Calu3 (cell line): ENCODE measurements at places on chromosomes 1 and 21.

DNA sequence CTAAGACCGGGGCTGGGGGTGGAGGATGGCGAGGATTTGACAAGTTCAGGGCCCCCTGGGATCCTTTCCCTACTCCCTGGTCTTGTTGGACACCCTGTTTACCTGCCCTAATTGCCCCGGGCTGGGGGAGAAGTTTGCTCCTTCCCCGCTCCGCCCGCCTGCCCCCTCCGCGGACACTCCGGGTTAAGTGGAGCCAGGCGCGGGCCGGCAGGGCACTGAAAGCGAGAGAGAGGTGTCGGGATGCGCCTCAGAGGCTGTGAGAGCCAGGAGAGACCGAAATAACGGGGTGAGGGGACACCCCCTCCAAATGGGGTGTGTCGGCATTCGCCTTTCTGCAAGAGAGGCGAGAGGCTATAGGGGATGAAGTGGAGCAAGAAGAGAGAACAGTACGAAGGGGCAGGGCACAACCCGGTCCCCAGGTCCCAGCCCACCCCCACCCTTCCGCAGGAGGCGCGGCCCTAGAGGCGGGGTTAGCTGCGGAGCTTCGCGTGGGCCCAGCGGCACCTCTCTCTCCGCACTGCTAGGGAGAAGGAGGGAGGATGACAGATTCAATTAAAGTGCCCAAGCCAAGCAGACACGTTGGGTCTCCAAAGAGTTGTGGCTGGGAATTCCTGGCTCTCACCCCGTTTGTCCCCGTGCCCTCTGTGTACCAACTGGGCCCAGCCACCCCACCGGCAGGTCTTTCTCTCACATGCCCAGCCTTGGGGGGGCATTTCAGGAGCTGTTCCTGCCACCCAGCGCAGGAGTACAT, 3.8 kb downstream of the EFNA3 start:
- no peak for DNase-seq

- no peak for DNase-seq
Measured at GRCh38 chr1:17525996-17526686, 13.4 kb upstream of the ARHGEF10L start.

GRCh38 chr1:8340448-8340847, 22.5 kb downstream of the SLC45A1 start:
- DNase-seq, result no peak

- DNase-seq, result no peak
Measured at GRCh38 chr1:156816561-156817328, at the start of gene SH2D2A. TSS of gene SH2D2A (minus strand) at chr1:156816848. CDS start at chr1:156816708, 140 bp downstream.

DNA sequence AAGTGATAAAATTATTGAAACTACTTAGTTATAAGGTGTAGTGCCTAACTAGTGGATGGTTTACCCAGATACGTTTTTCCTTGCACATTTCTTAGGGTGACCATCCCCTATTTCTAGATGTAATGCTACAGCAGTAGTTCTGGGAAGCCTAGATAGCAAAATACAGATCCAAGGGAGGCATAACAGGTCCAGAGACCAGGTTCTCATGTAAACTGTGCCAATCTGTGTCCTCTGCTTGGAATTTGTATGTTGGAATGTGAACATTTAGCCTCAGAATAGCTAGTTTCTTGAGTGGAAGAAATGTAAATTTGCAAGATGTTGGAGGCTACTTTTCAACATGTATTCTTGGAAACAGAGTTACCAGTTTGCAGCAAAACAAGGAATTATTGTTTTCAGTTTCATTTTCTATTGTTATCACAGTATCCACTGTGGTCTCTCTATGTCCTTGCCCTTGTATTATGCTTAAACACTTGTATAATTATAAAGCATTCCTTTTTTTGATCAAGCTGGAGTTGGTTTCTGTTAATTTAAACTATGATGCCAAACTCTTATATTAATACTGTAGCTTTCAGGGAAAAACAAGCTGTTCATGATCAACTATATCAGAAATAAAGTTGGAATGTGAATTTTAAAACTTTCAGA, 102.0 kb upstream of the BRINP3 start:
- no peak for DNase-seq

DNA sequence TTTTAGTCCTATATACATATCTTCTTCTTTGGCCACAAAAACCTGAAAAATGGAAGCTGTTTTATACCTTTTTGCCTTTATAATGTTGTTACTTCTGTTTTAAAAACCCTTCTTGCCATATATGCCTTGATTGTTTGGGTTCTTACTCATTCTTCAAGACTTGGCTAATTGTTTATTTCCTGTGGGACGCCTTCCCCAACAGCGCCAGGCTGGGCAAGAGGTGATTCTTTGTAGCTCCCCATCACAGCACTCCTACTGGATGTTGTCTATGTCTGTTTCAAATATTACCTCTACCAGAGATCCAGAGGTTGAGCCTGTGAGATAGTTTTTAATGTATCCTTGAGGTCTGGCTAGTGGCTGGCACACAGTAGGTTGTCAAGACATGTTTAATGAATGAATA, 73.2 kb upstream of the CYP2J2 start:
- no peak for DNase-seq

DNA sequence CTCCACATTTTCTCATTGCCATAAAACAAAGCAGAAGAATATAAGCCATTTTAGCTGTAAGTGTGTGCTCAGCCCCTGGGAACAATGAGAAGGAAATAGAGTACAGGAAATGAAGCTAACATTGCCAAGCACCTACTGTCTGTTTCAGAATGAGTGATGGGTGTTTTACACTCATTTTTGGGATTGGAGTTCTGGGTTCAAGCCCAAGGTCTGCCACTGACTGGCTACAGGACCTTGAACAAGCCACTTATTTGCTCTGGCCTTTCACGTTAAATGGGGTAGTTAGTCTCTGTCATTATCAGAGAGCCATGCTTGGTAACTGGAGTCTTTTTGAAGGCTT, 80.7 kb upstream of the KAZN start:
- DNase-seq, result no peak

DNA sequence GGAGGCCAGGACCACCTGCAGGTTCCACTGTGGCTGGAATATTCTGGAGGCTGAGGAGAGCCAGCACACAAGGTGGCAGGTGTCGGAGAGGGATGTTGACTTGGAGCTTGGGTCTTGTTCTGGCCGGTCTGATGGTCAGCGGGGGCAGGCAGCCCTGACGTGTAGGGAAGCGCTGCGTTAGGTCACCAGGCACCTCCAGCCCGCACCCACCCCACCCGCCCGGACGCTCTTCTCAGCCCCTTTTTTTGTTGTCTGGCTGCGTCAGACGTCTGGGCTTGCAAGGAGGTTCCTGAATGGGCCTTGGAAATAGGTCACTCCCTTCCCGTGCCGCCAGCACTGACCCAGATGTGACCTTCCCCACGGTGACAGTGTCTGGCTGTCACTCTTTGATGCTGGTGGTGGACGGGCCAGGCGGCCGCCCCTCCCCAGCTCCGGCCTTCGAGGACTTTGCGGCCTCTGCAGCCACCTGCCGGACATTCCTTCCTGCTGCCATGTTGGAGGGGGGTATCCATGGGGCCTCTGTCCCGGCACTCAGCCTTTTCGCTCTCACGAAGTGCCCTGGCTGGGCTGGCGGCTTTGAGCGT, 30.1 kb downstream of the SPSB1 start:
- DNase-seq, result no peak

GRCh38 chr1:222905151-222905550, 90.3 kb downstream of the DISP1 start:
- DNase-seq, result no peak

DNA sequence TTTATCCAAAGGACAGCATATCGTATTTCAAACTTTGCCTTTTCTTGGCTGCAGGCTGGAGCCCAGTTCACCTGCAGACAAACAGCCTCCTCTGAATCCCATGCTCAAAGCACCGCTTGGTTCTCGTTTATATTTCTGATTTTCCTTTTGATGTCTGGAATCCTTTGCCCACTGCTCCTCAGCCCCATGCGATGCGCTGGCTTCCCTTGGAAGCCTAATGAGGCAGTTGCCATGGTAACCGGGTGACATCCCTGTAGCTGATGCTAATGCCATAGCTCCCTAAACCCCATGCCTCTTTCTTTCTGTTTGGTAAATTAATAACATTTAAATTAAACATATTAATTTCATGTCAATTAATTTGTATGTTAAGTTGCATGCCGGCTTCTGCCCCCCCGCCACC, 327.1 kb downstream of the PRDM2 start:
- DNase-seq, result no peak

GRCh38 chr1:236021424-236022135, 43.3 kb downstream of the NID1 start:
- DNase-seq, result no peak

GRCh38 chr1:226107471-226108460, 45.2 kb downstream of the H3-3A start:
- no peak for DNase-seq

DNA sequence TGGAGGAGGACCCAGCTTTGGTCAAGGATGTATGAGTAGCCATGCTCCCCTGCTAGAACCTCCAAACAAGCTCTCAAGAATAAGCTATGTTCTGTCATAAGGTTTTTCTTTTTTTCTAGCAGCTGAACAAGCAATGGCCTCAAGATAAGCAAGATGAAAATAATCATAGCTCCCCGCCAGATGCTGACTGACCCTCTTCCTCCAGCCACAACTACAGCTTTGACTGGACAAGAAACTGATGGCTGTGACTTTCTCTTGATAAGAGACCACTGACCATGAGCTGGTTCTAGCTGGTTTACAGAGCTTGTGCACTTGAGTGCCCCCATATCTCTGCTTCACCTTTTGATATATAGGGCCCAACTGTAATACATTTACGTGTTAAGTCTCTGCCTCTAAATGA, 38.2 kb upstream of the PARP1 start:
- no peak for DNase-seq
